ENCODE measurements at places on chromosomes 4 and X.

DNA sequence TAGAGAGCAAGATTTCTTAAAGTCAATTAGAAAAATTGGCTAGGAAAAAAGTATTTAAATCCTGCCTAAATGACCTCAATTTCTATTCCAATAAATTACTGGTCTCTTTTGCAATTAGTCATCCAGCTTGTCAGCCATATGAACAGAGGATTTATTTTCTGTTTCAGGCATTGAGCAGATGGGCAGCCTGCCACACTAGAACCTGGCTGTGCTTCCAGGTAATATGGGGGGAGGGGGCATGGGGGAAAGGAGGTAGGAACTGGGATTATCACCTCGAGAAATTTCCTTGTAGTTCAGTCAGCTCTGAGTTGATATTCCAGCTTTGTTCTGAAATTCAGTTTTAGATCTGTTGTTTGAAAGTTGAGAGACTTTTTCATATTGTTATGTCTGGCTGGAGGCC, 206.3 kb upstream of the LCORL start:
- no peak for DNase-seq

DNA sequence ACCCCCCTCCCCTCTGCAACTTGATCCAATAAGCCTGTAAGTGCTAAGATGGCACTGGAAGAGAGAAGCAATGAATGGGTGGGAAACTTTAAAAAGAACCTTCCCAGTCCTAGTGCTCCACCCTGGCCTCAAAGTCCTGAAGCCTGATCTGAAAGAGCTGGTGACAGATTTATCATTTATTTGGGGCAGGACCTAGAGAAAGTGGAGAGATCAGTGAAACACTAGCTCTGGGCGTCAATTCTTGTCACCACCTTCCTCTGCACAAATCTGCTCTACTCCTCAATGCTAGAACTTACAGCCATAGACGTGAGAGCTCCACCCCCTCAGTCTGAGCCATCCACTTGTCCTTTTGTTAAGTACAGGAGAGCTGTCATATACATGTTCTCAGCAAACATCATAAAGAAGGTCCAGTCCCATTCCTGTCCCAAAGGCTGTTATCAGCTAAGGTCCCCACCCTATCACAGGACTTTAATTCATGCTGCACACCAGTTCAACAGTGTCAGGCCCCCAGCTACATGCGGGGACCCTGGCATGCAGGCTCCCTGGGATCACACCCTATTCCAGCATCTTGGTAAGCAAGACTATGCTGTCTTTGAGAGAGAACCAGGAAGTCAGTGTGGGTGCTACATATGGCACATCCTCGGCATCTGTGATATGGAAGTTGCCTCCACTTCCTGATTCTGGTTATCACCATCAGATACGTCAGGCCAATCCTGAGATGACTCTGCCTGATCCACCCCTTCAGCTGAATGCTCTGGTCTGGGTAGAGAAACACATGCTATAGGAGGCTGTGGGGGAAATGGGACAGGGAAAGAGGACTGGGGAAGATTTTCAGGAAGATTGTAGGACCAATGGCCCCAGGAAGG, 2.3 kb downstream of the P2RY4 start:
- DNase-seq = no peak

- DNase-seq = no peak
Observed at GRCh38 chr4:153296040-153296823, 48.3 kb upstream of the MND1 start.

DNA sequence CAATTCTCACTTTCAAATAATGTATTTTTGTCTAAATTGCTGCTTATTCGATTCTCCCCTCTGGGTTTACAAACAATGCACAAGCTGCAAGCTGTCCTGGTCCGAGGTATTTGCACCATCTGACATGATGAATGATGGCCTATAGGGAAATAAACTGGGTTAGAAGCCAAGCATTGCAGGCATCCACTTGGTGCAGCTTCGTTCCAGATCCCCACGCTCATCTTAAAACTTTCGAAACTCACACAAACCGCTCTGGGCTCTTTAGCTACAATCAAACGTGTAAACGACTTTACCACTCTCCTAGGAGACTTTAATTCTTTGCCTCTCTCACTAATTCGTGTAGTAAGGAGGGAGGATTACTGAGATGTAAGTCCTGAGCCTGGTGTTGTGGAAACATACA, 19.0 kb downstream of the PHKA2 start:
- no peak for DNase-seq

DNA sequence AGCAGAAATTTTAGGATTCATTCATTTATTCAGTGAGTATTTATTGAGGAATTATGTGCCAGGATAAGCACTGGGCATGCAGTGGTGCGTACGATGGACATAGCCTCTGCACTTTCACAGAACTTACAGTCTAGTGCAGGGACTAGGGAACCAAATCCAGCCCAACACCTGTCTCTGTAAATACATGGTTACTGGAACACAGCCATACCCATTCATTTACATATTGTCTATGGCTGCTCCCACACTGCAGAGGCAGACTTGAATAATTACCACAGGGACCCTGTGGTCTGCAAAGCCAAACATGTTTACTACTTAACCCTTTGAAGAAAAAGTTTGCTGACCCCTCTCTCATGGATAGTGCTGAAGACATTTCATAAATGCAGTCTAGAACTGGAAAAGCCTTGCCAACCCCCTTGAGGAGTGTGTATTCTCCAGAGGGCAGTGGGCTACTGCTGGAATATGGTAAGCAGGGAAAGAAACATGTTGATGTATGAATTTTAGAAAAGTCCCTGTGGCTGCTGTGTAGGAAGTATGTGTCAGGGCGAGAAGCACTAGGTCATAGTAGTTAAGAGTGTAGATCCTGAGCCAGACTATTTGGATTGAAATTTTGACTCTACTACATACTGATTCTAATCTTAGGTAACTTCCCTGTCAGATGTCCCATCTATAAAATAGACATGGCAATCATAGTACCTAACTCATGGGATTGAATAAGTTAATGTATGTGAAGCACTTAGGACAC, 75.5 kb downstream of the GALNT7 start:
- no peak for DNase-seq

- peak; percentile 15 for DNase-seq
Observed at GRCh38 chr4:83112231-83112630, 2.3 kb downstream of the PLAC8 start.

DNA sequence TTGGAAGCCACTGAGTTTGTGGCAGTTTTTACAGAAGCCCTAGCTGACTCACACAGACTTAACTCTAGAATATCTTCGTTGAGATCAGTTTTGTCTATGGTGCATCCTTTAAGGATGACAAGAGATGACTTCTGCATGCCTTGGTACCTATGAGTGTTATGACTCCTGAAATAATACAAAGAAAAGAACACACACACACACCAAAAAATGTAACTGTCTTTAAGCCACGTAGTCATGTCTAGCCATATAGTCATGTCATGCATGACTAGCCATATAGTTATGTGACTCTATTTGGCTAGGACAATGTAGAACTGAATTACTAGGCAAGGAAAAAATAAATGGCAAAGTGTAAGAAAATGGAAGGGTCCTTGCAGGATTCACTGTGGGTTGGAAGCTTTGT, 447.8 kb downstream of the NLGN4X start:
- DNase-seq = no peak

- DNase-seq = no peak
Observed at GRCh38 chr4:157459785-157460184, 239.3 kb downstream of the GRIA2 start.

DNA sequence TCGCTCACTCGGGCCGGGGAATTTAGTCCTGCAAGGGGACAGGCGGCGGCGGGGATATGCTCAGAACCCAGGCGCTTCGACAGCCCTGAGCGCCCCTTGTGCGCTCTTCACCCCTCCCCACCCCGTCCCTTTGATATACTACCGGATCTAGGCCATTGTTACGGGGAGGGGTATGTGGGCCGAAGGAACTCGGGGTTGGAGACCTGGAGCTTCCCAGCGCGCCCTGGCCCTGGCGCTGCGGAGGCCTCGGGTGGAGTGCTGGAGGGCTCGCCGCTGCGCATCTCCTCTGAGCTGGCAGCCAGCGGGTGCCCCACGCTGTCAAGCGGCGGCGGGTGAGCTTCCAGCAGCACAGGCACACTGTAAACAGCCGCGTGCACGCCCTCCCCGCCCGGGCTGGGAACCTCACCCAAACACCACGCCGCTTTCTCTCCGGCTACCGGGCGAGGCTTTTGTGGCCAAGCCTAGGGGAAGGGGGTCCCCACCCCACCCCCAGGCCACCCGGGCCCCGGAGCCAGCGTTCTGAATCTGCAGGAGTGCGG, 54.5 kb upstream of the BCOR start:
- DNase-seq = peak; percentile 50

DNA sequence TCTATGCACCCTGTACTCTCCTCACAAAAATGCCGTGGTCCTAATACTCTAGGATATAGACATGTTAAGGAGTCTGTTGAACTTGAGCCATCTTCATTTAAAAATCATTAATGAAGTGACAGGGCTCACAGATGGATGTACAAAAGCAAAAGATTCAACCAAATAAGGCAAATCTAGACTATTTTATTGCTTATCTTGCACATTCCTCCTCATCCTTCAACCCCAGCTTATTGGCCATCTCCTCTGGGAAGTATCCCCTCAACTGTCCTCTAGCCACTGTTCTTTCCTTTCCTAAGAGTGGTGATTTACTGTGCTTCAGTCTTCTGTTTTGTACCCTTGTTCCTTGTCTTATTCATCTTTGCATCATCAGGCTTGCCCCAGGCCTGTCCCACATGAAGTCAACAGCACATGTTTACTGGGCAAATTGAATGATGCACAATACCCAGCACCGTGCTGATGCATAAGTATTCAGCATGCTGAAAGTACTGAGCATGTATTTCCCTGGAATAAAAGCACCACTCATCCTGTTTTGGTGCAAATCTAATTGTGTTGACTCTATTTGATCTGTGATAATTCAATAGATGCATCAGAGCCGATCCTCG, 287.3 kb upstream of the CLNK start:
- no peak for DNase-seq

- no peak for DNase-seq
Observed at GRCh38 chr4:84436812-84437211, 62.3 kb downstream of the NKX6-1 start.

DNA sequence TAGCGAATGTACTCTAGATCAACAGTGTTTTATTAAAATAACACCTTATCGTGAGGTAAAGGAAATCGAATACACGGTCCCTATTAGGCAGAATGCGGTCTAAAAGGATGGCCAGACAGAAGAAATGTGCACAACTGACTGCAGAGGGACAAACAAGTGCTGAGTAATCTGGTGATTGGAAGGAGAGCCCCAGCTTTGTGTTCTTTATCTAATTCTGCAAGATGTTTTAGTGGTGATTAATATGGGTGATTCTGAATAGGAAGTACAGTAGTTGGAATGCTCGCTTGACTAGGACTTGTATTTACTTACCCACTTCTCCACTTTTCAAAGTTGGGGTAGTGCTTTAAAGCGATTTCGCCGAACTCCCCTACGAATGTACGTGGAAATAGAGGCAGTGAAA, 1.2 kb downstream of the WDR44 start:
- no peak for DNase-seq

DNA sequence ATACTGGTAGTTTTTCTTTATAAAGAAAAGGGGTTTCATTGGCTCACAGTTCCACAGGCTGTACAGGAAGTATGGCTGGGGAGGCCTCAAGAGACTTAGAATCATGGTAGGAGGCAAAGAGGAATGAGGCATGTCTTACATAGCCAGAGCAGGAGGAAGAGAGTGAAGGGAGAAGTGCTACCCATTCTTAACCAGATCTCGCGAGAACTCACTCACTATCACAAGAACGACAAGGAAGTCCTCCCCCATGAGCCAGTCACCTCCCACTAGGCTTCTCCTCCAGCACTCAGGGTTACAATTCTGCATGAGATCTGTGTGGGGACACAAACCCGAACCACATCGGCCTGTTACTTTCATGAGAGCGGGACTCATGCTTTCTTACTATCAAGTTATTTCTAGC, 240.5 kb downstream of the TENM3 start:
- no peak for DNase-seq

- DNase-seq = no peak
Observed at GRCh38 chr4:172652369-172652768, 516.2 kb upstream of the GALNT7 start.

DNA sequence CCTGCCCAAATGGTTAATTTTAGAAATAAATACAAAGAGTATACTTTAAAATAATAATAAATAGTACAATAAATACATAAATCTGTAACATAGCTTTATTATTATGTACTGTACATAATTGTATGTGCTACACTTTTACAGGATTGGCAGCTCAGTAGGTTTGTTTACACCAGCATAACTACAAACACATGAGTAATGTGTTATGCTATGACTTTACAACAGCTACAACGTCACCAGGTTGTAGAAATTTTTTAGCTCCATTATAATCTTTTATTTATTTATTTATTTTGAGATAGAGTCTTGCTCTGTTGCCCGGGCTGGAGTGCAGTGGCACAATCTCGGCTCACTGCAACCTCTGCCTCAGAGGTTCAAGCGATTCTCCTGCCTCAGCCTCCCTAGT, 31.8 kb downstream of the RNF150 start:
- no peak for DNase-seq

- DNase-seq = no peak
Observed at GRCh38 chr4:40283968-40284367, 51.2 kb upstream of the CHRNA9 start.

- peak; percentile 67 for DNase-seq
Observed at GRCh38 chrX:119067023-119067739, 5.6 kb upstream of the CT47C1 start.
